Fibroblast of skin of left quadriceps (primary cell): ENCODE measurements at places on chromosomes 4 and X.

GRCh38 chrX:78595901-78596502 is 63.1 kb downstream of the RTL3 start:
- no peak for DNase-seq

DNA sequence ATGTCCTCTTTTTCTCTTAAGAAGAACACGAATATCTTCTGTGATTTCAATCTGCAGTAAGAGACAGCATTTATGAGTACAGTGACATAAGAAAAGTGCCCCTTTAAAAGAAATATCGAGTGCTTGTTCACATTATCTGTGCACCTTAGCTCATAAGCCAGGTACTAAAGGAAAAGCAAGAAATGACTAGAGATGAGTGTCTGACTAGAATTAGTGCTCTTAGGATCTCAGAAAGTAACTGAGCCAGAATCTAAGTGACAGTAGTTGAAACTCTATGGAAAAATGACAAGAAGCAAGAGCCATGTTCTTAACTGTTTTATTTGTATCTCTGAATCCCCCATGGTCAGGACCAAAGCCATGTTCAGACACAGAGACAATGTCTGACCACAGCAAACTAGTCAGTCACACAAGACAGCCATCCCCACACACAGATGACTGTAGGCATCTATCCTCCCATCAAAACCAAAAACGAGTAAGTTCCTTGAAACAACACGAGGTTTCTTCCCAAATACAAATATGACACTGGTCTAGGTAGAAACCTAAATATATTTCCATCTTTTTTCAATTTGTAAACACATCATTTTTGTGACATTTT is 36.8 kb downstream of the ACSL4 start:
- no peak for DNase-seq

DNA sequence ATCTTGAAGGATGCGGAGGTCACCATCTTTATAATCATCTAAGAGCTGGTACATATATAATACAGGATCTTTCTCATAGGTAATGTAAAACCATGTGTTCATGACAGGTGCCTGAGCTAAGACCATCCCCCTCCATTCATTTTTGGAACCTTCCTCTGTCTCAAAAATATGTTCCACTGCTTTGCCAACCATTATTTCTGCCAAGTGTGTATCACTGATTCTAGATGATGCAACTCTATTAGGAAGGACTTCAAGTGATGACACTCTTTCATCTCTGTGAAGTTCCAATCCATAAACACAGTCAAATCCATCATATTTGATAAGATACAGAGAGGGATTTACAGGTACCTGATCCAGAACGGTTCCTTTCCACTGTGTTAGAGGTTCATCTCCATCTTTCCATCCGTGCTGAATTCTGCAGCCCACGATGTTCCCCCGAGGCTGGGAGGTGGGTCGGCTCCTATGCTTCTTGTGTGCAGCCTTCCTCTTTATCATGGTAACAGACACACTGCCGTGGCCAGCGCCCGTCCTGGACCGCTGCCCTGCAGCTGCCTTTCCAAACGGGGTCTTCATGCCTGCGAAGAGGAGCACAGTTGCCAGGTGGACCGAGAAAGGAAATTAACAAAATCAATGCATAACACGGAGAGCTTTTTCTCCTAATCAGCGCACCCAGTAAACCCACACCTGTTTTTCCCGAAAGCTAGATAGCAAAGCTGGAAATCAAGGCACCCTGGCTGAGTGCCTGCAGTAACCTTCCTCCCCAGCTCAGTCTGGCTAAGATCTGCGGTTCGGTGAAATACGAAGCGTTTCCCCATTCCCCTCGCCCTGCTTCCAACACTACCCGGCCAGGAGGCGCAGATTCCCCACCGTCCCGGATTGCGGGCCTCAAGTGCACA is 718 bp downstream of the SPIN3 start:
- DNase-seq, result no peak

- no peak for DNase-seq
Observed at GRCh38 chr4:1410491-1411325, 4.5 kb upstream of the NKX1-1 start.

DNA sequence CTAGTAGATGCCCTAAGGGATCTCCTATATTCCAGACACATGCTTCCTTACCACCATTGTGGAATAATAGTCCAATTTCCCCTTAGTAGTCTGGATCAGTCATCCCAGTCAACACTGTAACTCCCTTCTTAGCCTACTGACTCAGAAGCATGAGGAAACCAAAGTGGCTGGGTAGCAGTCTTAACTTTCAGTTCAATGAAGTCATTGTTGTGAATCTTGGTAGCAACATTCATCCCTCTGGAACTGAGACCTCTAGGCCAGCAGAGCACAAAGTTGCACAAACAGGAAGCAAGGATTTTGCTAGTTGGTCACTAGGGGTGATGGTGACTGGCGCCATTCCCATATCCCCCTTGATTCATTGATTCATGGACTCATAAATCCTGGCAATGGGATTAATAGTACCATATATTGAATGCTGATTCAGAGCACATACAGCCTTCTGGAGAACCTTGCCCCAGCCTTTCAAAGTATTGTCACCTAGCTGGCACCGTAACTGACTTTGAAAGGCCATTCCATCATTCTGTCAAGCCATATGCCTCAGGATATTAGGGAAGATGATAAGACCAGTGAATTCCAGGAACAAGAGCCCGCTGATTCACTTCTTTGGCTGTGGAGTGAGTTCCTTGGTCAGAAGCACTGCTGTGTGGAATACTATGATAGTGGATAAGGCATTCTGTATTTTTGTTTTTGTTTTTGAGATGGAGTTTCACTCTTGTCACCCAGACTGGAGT is 19.7 kb upstream of the GPAT3 start:
- peak; percentile 8 for DNase-seq

- no peak for DNase-seq
Observed at GRCh38 chrX:136256026-136256425, 4.8 kb upstream of the MAP7D3 start.

- DNase-seq, result no peak
Observed at GRCh38 chr4:122603156-122603574, 17.7 kb downstream of the IL21 start.

DNA sequence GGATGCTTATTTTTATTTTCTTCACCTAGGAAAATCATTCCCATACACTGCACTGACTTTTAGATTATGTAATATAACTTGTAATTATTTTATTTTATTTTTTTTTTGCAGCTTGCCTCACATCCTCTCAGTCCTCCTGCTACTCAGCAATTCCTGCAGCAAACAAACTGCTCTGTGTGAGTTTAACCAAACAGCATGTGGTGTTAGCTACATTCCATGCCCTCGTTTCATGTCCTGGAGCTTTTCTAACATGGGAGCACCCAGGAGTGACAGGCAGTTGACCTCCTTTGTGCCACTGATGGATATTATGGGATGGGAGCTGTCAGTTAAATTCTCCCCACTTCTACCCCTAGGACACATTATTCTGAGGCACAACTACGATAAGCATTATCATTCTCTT is 24.8 kb downstream of the CXCL1 start:
- no peak for DNase-seq

- no peak for DNase-seq
Observed at GRCh38 chr4:98314791-98315565, 53.8 kb downstream of the RAP1GDS1 start.

GRCh38 chr4:99117876-99118693 is 26.0 kb downstream of the ADH4 start:
- DNase-seq, result no peak

DNA sequence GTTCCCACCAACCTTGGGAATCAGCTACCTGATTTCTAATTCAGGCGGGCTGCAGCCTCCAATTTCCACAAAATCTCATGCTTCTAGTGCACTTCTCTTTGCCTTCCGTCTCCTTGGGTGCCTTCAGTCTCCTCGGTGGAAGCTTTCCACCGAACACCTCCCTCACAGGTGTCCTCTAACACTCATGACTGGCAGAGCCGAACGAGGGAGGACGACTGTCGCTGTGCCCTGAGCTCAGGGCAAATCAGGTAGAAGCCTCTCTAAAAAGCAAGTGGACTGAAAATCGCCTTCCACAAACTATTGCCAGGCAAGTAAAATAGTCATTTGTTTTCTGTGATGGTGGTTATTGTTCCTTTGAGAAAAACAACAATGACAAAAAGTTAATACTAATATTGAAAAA is 176.1 kb upstream of the PPARGC1A start:
- DNase-seq, result no peak

DNA sequence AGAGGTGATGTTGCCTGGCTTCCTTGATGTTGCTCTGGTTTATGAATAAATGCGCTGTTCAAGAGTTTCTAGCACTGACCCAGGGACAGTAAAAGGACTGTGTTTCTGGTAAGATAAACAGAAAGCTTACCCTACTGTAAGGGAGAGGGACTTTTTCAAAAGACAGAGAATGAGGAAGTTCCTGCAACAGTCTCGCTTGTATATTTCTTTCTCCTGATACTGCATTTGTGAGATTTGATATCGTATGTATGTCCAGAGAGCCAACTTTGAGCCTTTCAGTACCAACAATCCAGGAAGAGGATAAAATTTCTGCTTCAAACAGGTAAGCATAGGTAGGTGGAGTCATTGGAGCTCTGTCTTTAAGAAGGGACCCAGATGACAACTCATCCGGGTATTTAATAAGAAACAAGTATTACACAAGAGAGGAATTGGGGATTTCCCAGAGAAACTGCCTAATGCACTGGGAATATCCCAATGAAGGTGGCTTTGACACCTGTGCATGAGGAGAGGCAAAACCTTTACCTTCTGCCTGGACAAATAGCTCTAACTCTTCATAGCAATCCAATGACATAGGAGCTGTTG is 773 bp downstream of the DAPP1 start:
- DNase-seq, result no peak

- no peak for DNase-seq
Observed at GRCh38 chrX:149837639-149838038, 43.3 kb upstream of the MAGEA8 start.

- peak; percentile 16 for DNase-seq
Observed at GRCh38 chr4:7073526-7074390, 5.9 kb upstream of the GRPEL1 start.

- no peak for DNase-seq
Observed at GRCh38 chr4:27087306-27088045, 226.8 kb downstream of the STIM2 start.

- no peak for DNase-seq
Observed at GRCh38 chr4:68368691-68369131, 18.8 kb upstream of the YTHDC1 start.

- DNase-seq, result no peak
Observed at GRCh38 chr4:112279025-112279881, 6.5 kb downstream of the TIFA start.

DNA sequence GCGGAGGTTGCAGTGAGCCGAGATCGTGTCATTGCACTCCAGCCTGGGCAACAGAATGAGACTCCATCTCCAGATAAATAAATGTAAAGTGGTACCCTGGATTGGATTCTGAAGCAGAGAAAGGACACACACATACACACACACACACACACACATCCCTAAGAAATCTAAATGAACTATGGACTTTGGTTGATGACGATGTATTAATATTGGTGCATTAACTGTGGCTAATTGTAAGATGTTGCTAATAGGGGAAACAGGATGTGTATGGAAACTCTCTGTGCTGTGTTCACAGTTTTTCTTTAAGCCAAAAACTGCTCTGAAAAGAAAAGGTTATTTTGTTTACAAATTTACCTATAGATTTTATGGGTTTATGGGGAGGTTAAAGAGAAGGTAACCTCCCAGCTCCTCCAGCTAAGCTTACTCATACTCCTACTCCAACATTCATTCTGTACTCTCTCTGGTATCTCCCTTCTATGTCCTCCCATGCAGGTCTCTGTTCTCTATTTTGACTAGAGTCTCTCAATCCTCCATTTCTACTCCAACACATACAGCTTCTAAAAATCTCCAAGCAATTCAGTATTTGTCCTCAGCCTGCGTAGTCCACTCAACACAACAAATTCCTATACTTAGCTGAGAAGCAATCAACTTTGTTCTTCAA is 46.5 kb upstream of the RELL1 start:
- no peak for DNase-seq

- no peak for DNase-seq
Observed at GRCh38 chr4:170145120-170145519, 55.4 kb upstream of the AADAT start.

DNA sequence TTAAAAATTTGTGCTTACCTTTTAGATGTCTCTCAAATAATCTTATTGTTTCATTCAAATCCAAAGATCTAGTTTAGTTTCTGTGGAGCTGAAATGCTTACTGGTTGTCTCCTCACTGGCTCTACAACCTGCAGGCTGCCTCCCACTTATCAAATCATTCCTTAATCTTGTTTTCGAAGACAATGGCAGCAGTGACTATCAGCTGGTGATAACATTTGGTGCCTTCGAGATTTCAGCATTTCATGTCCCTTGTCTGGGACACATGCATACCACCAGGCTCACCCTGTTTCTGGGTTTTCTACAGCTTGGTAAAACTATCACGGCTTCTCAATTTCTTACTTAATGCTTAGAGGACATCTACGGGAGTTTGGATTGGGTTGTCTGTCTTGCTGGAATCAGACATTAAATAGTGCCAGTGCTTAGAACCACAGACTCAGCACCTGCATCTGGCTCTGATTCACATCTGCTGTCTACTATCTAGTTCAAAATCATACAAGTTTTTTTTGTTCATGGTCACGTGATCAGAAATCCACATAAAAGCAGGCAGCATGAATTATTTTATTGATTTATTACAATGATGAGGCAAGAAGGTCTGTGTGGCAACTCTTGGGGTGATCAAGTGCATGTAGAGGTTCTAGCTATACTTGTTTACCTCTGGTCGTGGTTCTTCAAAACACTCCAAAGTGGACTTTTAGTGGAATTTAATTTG is 32.0 kb upstream of the SMARCAD1 start:
- no peak for DNase-seq

GRCh38 chr4:102612210-102612609 is 111.1 kb downstream of the NFKB1 start:
- no peak for DNase-seq

GRCh38 chrX:110692866-110693265 is 102.8 kb downstream of the CHRDL1 start:
- DNase-seq, result no peak

DNA sequence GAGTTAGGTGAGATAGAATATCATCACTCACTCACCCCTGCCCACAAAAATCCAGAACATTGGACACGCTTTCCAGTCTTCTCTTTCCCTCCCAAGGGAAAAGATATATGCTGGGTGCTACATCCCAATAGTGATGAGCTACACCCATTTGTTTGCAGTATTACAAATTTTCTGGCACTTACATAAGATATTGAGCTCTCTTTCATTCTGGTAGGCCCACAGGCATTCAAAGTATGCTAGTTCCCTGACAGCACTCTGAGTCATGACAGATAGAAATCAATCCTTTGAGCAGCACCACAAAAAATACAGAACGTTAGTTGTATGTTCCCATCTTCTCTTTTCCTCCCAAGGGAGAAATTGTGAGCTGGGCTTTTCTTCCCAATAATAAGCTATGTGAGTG is 477.6 kb upstream of the GRID2 start:
- DNase-seq, result peak; percentile 55

- no peak for DNase-seq
Observed at GRCh38 chrX:100812216-100813158, 7.7 kb upstream of the CSTF2 start.

DNA sequence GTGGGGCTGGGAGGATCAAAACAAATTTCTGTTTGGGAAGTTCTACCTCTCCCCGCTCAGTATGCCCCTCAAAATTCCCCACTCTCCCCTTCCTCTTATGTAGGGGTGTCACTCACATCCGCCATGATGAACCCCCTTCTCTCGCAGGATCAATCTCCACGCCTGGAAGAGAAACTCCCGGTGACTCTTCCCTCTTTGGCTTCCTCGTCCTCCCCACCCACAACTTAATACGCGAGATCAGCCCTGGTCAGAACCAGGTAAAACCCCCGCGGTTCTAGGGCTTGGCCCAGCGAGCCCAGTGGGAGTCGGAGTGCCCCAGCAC is 427 bp downstream of the LAMTOR3 start:
- DNase-seq, result no peak
